CD4-positive, alpha-beta T cell treated with Interleukin-21 for 1 hour (primary cell): ENCODE measurements at places on chromosomes 6 and 20.

- DNase-seq, result no peak
Measured at GRCh38 chr6:155219858-155220301, 43.9 kb upstream of the CLDN20 start.

DNA sequence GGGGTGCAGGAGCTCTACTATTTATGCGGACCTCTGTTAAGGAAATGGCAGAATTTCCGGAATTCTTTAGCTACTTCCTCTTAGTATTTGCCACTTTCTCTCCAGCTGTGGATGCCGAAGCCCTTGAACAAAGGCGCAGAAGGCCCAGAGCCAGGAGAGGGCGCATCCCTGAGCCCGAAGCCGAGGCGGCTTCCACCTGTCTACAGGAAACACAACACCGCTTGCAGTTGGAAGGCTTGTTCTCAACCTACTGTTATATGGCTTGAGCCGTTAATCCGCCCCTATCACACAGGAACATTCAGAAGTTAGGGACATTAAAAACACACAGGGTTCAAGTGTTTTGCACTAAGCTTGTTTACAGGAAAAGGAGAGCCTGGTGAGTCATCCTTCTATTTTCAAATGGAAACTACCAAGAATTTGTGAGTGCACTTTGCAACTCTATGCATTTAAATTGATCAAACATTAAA, 417.1 kb downstream of the BCKDHB start:
- no peak for DNase-seq

- no peak for DNase-seq
Measured at GRCh38 chr6:83605517-83605916, 93.2 kb downstream of the PRSS35 start.

GRCh38 chr6:106979435-106979884, 4.9 kb upstream of the CD24 start:
- peak; percentile 74 for DNase-seq

- no peak for DNase-seq
Measured at GRCh38 chr6:43016943-43017334, 2.9 kb downstream of the KLHDC3 start.

- no peak for DNase-seq
Measured at GRCh38 chr20:39268491-39268951, 306.4 kb downstream of the DHX35 start.

- DNase-seq, result peak; percentile 70
Measured at GRCh38 chr20:59933296-59933848, at the start of gene SYCP2. Gene SYCP2 (minus strand): TSS chr20:59933637. CDS start chr20:59922413, 11,224 bp downstream.

DNA sequence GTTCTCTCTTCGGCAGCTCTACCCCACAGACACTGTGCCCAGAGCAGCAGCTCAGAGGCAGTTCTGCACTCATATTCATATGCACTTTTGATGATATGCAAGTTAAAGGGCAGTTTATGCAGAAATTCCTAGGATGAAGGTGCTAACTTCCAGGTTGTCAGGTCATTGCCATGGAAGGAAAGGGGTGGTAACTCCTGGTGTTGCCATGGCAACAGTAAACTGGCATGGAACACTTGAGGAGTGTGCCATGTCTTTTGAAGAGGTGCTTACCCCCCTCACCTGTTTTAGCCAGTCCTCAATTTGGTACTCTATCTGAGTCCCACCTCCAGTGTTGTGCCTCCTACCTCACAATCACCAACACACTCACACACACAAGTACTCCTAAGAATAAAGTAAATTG, 539.4 kb upstream of the BTBD3 start:
- no peak for DNase-seq

DNA sequence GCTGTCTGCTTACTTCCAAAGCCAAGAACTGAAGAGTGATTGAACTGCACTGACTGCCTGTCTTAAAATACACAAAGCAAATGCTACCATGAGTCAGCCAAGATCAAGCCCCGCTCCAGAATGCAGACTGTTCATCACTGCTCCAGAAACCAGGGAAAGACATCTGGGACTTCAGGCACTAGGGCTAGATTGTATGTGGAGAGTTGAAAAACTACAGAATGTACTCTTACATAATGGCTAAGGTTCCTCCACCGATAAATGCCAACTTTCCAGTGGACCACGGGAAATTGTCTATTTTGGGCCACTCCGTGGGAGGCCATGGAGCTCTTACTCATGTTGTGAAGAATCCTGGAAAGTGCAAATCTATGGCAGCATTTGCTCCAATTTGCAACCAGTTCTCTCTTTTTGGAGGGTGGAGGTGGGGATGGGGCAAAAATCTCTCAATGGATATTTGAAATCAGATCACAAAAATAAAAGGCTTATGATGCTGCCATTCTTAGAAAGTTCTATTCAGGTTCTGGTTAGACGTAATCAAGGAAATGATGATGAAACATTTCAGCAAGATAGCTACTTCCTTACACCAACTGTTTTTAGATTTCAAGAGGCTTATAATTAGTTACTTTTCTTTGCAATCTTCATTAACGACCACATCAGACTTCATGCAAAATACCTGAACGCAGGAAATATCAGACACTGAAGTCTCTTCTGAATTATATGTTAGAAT, 11.8 kb upstream of the CAP2 start:
- DNase-seq, result no peak

GRCh38 chr6:133132466-133132971, 108.6 kb upstream of the EYA4 start:
- no peak for DNase-seq

DNA sequence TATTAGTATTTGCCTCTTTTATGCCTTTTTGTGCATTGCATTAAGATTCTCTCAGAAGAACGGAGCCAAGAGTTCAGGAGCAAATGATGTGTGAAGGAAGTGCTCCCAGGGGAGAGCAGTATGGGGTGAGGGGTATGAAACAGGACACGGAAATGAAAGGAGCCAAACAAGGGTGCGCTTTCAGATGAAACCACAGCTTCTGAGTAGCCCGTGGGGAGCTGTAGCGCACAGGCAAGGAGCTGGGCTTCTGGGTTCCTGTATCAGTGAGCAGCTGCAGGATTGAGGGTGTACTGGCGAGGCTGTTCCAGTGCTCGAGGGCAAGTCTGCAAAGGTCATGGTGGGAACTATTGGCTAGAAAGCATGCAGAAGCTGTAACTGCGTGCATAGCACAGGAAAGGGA, 25.4 kb downstream of the ANKEF1 start:
- no peak for DNase-seq

DNA sequence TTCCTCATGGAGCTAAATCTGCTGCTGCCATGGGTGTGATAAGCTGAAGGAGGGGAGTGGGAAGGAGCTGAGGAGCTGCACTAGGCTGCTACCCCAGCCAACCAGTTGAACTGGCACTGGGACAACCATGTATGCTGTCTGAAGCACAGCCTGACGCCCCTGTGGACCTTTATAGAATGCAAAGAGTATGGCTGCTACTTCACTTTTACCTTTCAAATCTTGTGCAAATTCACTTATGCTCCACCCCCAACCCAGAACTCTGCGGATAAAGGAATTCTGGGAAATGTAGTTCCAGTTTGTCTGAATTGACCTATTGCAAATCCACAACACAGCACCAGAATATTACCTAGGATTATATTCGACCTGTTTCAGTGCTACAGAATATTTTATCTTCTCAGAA, 217.4 kb upstream of the SLC35B3 start:
- no peak for DNase-seq

GRCh38 chr6:107132330-107132954, 17.1 kb upstream of the BEND3 start:
- peak; percentile 9 for DNase-seq

DNA sequence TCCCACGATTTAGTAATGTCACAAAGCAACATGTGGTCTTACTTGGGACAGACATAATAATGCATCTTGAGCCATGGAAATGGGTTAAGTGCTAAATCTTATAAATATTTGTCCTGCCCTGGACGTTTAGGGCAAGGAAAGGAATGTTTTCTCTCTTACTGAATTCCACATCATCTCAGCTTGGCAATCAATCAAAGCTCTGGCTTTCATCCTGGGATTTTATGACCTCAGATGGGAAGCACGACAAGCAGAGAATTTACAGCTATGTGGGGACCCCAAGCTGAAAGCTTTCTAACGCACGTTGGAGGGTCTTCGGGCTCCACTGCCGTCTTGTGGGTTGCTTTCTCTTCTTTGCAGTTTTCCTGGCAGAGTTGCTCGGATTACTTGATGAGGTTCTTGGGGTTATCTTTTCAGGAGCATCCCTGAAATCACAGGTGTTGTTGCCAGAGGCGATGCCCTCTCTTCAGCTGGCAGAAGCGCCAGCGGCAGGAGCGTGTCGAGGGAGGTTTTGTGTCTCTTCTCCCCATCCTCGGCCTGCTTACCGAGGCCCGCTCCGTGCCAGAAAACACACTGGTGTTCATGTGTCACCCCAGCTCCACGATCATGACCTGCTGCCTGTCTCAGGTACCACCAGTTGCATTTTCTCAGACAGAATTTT, 73.4 kb upstream of the FRMD1 start:
- DNase-seq, result no peak

- DNase-seq, result no peak
Measured at GRCh38 chr6:5213836-5214235, 46.9 kb downstream of the LYRM4 start.

GRCh38 chr6:149212892-149213801, 104.4 kb upstream of the TAB2 start:
- DNase-seq, result no peak

GRCh38 chr6:112144145-112144926, 56.9 kb downstream of the FAM229B start:
- DNase-seq, result no peak

DNA sequence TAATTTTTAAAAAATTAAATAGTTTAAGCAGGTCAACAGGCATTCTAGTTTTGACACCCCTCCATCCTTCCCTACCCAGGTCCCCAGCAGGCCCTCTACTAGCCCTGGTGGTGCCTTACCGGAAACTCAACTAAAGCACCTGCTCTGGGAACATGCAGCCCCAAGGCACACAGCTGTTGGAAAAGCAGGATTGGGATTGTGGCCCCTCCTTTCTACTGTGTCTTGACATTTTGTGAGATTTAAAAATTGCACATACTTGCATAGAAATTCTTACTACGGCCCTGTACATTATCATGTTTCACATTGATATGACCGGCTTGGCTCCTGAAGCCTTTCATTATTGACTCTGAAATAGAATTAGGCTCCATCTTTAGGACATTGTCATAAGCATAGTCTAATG, 423.2 kb downstream of the GRIK2 start:
- DNase-seq, result no peak

GRCh38 chr6:72955666-72956065, 269.6 kb downstream of the KHDC1L start:
- DNase-seq, result no peak
